B cell (primary cell): ENCODE measurements at places on chromosomes 4 and X. TPM values are rescaled to one million over a fixed set of nuclear protein-coding genes. Genes with fewer than 3 reads are reported as not detected.

The NUDT11 gene
- 0.24 TPM in 1 of 2 replicates, not detected in the other for total RNA-seq

The POLN gene
- 1.5 and 4.2 TPM in 2 replicates for total RNA-seq

The AMER1 gene
- 8.6 and 9.2 TPM in 2 replicates for total RNA-seq

The ITGB1BP2 gene
- total RNA-seq, result 3.7 and 4.3 TPM in 2 replicates

The ARMCX4 gene
- total RNA-seq, result 6.7 and 8.2 TPM in 2 replicates

The REELD1 gene
- total RNA-seq, result 2.6 and 6.0 TPM in 2 replicates

The PDLIM3 gene
- total RNA-seq, result 0.07 and 0.15 TPM in 2 replicates

The RNF150 gene
- total RNA-seq, result not detected in 2 replicates

The ZCCHC18 gene
- total RNA-seq, result 15.1 and 16.9 TPM in 2 replicates

The ARHGAP24 gene
- 141 and 156 TPM in 2 replicates for total RNA-seq

The F9 gene
- not detected in 2 replicates for total RNA-seq

The AKAP14 gene
- total RNA-seq, result not detected in 2 replicates

DNA sequence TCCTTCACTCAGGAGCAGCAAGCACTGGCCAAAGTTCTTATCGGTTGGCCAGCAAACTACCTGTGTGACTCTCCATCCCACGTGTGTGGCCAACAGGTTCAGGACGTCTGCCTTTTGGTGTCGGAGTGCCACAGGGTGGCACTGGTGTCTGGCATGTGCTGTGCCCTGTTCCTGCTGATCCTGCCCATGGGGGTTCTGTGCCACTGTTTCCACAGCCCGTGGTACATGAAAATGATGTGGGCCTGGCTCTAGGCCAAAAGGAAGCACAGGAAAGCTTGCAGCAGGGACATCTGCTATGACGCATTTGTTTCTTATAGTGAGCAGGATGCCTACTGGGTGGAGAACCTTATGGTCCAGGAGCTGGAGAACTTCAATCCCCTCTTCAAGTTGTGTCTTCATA is 4.6 kb upstream of the TLR2 start:
- no peak for DNase-seq

DNA sequence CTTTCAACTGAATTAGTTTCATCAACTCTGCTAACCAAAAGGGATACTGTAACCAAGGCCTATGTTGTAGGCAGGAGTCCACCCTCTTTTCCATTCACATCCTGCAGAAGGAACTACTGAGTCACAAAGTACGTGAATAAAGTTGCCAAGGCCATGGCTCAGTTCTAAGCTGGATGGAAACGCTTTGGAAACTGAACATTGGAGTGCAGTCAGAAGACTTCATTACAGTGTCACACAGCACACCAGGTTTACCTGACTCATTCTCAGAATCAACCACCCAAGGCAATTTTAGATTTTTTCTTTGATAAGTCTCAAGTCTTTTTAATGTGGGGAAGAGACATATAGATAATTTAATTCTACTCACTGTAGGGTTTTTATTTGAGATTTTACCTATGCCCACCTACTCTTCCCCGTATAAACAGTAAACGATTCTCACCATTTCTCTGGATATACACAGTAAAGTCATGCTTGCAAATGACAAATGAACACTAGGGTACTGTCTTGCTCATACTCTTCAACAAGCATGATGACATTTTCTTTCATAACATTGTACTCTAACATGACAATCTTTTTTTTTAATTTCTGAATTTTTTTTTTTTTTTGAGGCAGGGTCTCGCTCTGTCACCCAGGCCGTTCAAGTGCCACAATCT is 58.9 kb upstream of the RBM47 start:
- no peak for DNase-seq

GRCh38 chr4:82479562-82479961 is 49.2 kb downstream of the ENOPH1 start:
- no peak for DNase-seq

- DNase-seq, result no peak
Measured at GRCh38 chr4:140076307-140076706, 77.7 kb downstream of the MAML3 start.

GRCh38 chrX:24506082-24506481 is 41.0 kb downstream of the PDK3 start:
- DNase-seq, result no peak

- DNase-seq, result no peak
Measured at GRCh38 chr4:69484011-69484410, 11.7 kb downstream of the UGT2B4 start.

- DNase-seq, result no peak
Measured at GRCh38 chr4:29423836-29424721, 1296.1 kb upstream of the PCDH7 start.

GRCh38 chr4:172308078-172308477 is 494.9 kb downstream of the GALNTL6 start:
- no peak for DNase-seq

- DNase-seq, result no peak
Measured at GRCh38 chrX:84187533-84188319, at the start of gene RPS6KA6. TSS of gene RPS6KA6 (minus strand) at chrX:84188199. CDS start at chrX:84187899, 300 bp downstream.

- no peak for DNase-seq
Measured at GRCh38 chrX:72073633-72074032, 58.1 kb downstream of the RTL5 start.

GRCh38 chr4:26217481-26217880 is 103.3 kb upstream of the RBPJ start:
- no peak for DNase-seq

- DNase-seq, result no peak
Measured at GRCh38 chrX:108313669-108314068, 124.6 kb downstream of the COL4A6 start.

DNA sequence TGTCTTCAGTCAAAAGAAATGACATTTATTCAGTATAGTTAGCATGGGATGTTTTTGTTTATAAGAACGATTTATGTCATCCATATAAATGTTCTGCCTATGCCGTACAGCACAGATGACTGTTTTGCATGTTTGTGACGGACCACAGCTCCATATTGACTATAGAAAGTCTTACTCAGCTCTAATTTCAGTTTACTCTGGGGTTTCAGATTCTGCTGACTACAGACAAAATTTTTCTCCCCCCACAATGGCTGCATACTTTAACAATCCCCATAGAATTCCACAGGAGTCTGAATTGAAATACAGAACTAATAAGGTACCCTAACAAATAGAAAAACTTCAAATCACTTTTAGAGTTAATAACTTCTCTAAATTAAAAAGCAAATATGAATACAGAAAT is 191.0 kb downstream of the SCFD2 start:
- no peak for DNase-seq

GRCh38 chr4:7333024-7333780 is 101.5 kb downstream of the PSAPL1 start:
- DNase-seq, result no peak

- no peak for DNase-seq
Measured at GRCh38 chr4:189979196-189980047, 38.8 kb downstream of the FRG1 start.

DNA sequence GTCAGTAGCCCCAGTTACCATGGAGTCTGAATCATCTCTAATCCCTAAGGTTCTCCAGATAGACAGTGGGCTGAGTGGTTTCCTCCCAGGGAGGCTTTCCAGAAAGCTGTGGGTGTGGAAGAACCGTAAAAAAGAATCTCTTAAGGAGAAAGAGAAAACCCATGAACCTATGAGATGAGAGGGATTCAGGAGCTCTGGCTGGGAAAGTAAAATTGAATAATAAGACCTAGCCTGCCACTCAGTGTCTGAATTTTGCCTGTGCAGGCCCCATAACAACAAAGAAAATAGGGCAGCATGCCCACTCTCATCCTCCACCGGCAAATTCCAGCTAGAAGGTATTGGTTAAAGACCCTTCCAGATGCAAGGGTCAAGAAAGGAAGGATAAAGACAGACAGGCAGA is 16.9 kb downstream of the AWAT2 start:
- DNase-seq, result no peak

- DNase-seq, result no peak
Measured at GRCh38 chr4:125191232-125191631, 123.5 kb upstream of the FAT4 start.

DNA sequence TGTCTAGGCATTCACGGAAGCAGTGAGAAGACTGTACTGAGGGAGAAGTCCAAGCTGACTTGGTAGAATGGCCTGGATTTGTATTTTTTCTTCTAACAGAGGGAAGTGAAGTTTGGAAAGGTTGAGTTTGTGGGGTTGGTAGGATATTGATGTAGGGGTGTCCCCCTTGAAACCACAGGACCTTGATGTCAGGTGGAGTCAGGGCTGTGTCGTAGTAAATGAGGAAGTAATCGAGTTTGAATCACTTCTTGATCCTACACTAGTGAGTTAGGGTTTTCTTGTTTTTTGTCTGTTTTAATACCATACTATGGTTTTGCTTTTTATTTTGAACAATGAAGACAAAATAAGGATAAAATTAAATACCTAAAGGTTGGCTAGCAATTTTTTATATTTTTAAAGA is 30.1 kb upstream of the ANAPC4 start:
- peak; percentile 23 for DNase-seq

DNA sequence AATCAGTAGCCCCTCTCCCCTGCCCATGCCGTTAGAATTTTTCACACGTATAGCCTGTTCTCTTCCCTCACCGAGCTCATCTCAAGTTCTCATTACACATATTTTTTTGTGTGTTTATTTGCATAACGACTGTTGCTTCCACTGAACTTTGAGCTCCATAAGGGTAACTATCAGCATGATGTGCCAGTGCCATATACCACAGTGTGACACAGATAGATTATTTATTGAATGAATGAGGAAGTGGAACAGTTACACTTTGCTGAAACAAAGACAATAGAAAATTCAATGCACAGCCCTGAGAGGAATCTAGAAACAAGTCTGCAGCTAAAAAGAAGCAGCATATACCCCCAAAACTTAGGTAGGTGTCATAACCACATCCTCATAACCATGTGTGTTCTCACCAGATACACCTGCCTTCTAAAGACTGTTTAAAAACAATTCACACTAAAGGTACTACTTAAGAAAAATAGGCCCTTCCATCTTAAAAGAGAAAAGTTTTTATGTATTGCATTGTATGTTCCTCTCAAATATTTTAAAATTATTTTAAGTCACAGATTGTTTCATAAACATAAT is 389.9 kb downstream of the PACRGL start:
- DNase-seq, result no peak
